T-cell (primary cell): ENCODE measurements at places on chromosomes 7 and 10. TPM values are rescaled to one million over a fixed set of nuclear protein-coding genes. Genes with fewer than 3 reads are reported as not detected.

NUP205 gene
- total RNA-seq = 58.5 TPM

CALCR gene
- not detected for total RNA-seq

PNLIPRP1 gene
- total RNA-seq = 1.4 TPM

DAGLB gene
- total RNA-seq = 23.9 TPM

GIMAP8 gene
- 17.8 TPM for total RNA-seq

PRPS1L1 gene
- not detected for total RNA-seq

ADGRA1 gene
- total RNA-seq = not detected

SPDYE1 gene
- not detected for total RNA-seq

SUFU gene
- 16.4 TPM for total RNA-seq

TBX20 gene
- total RNA-seq = not detected

TOMM7 gene
- 532 TPM for total RNA-seq

CTNNA3 gene
- not detected for total RNA-seq

ALOX5 gene
- 15.9 TPM for total RNA-seq

BHLHA15 gene
- not detected for total RNA-seq

MMD2 gene
- not detected for total RNA-seq

AS3MT gene
- total RNA-seq = 0.57 TPM

TMEM229A gene
- total RNA-seq = not detected

MACROH2A2 gene
- 3.8 TPM for total RNA-seq

UNCX gene
- total RNA-seq = not detected

PON3 gene
- not detected for total RNA-seq

ACTR3C gene
- total RNA-seq = 12.4 TPM

HOXA10 gene
- 0.36 TPM for total RNA-seq

CALML3 gene
- total RNA-seq = not detected

DCLRE1A gene
- total RNA-seq = 4.8 TPM

GSTO1 gene
- total RNA-seq = 46.2 TPM

RAPGEF5 gene
- total RNA-seq = 0.78 TPM

NKX1-2 gene
- not detected for total RNA-seq

PRSS37 gene
- total RNA-seq = not detected

CD36 gene
- 0.32 TPM for total RNA-seq

KLF14 gene
- total RNA-seq = not detected

DKK1 gene
- 0.76 TPM for total RNA-seq

PKD1L1 gene
- total RNA-seq = 0.36 TPM

ODAD2 gene
- 0.33 TPM for total RNA-seq

PLXDC2 gene
- total RNA-seq = 1.1 TPM

FAM131B gene
- total RNA-seq = 3.6 TPM
